ENCODE measurements at places on chromosomes 16 and 17.
A peak's percentile ranks its signal among the peaks of the same experiment; 100 is the strongest.

DNA sequence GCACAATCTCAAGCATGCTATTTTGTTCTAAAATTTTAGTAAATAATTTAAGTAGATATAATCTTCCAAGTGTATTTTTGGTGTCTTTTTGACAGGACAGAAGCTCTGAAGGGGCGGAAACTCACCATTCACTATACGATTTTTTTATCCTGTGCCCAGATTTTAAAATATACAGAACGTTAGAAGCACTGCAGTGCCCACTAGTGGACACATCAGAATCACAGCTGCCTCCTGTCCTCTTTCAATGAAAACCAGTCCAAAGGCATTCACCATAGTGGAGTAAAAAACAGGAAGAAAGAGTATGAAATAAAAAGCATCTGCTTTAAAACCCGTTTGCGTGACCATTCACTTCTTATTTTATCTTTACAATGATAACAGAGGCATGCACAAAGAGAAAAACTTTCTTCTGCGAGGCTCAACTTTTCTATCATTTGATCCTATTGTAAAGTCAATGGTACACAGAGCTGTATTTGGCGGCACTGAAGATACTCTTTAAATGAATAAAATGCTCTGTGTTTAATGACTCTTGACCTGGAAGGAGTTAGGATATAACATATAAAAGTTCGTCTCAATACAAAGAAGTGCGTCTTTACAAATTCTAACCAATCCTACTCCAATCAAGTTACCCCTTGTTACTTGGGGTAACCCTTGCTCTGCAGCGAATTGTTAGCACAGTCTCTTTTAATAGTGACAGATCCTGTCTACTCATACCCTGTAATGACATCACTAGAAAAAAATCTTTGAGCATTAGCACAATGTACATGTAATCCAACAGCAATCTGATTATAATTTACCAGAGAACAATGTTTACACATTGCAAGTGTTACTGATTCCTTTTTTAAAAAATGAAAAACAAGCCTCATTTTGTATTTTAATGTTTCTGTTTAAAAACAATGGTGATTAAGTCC, 339.8 kb upstream of the PSMD7 start:
- DNase-seq: peak; percentile 37

DNA sequence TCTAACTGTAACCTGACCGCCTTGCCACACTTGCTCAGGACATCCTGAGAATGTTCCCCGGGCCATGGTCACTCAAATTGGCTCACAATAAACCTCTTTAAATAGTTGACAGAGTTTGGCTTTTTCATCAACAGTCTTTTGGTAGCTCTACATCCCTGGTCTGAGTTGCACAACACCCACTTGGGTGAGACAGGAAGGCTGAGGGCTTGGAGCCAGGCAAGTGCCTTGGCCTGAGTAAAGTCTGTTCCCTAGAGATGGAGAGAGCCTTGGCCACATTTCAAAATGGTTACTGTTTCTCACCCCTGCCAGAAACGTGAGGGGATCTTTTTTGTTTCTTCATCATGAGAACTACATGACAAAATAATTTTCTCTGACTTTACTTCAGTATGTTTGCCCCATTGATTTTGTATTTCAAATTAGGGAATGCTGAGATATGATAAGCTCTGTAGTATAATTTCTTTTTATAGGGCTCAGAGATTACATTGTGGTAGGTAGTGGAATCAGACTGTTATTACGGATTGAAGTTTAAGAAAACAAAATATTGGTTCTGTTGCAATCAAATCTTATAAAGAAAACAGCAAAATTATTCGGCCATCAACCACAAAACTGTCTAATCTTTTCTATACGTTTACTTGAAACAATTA, 53.9 kb upstream of the NETO2 start:
- DNase-seq: no peak

DNA sequence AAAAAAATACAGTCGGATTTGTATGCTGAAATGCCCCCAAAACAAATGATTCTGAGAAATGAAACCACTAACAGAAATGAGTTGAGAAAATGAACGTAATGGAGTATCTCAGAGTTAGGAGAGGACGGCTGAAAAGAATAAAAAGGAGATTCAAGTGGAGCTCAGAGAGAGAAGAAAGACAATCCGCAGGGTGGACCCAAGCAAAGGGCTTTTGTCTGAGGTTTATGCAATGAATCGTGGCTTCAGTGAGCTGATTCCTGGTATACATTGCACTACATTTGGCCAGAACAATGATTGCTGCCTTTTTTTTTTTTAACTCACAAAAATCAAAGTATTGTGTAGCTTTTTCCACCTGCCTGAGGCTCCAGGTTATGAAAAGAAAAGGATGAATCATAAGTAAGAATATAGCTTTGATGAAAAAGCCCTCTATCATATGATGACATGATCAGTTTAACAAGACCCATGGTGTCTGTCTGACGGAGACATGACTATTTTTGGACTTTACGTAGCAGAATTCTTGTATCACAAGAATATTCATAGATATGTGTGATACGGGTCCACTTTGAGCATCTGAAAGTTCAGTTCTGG, 4.4 kb upstream of the MED9 start:
- no peak for DNase-seq

DNA sequence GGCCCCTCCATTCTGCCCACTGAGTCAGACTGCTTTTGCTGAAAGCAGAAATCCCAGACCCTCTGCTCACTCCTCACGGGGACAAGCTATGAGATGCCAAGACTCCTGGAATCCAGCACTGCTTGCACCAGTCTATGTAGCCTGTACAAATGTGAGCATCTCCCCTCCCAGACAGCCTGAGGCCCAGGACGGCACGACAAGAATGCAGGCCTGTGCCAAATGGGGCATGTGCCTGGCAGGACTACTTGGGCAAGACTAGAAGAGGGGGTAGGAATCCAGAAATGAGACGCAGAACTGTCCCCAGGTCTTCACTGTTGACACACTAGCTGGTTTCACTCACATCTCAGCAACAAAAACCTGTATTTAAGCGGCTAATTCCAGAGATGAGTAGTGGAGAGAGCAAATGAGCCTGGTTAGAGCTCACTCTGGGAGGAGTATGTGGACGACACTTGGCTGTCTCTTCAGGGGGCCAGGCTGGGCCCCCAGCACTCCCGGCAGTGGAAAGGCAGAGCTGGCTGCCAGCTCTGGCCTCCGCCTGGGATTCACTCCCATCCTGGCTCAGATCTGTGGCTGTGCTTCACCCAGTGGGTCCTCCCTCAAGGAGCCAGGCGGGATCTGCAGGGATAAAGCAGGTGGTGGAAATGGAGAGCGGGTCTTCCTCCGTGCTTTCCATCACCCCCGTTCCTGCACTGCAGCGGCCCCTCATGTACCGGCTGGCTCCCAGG, 2.9 kb upstream of the MYO1C start:
- DNase-seq: no peak

- no peak for DNase-seq
Measured at GRCh38 chr16:22642416-22643088, 131.9 kb downstream of the NPIPB5 start.

- no peak for DNase-seq
Measured at GRCh38 chr17:76437467-76438402, 15.2 kb downstream of the UBE2O start.

GRCh38 chr17:43713494-43714162, 45.0 kb downstream of the SOST start:
- DNase-seq: peak; percentile 42

GRCh38 chr17:31691251-31691905, 167.7 kb downstream of the COPRS start:
- no peak for DNase-seq

DNA sequence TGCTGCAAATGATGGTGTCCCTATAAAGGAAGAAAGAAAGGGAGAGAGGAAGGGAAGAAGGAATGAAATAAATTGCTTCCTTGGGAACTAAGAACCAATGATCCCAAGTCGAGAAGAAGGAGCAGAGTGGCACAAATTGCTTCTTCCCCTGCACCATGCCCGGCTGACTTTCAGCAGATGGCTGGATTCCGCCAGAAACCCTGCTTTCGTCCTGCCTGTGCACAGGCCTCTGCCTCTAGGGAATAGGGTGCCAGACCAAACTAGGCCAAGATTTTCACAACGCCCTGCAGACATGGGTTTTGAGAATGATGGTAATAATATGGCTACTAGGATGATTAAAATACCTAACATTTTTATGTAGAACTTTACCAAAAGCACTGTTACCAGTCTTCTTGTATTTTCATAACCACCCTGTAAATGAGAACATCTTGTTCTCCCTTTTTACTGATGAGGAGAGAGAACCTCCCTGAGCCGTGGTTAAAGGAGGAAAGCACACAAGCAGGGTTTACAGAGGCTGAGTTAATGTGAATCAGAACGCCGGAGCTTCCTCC, 122.1 kb upstream of the HSBP1 start:
- DNase-seq: no peak

DNA sequence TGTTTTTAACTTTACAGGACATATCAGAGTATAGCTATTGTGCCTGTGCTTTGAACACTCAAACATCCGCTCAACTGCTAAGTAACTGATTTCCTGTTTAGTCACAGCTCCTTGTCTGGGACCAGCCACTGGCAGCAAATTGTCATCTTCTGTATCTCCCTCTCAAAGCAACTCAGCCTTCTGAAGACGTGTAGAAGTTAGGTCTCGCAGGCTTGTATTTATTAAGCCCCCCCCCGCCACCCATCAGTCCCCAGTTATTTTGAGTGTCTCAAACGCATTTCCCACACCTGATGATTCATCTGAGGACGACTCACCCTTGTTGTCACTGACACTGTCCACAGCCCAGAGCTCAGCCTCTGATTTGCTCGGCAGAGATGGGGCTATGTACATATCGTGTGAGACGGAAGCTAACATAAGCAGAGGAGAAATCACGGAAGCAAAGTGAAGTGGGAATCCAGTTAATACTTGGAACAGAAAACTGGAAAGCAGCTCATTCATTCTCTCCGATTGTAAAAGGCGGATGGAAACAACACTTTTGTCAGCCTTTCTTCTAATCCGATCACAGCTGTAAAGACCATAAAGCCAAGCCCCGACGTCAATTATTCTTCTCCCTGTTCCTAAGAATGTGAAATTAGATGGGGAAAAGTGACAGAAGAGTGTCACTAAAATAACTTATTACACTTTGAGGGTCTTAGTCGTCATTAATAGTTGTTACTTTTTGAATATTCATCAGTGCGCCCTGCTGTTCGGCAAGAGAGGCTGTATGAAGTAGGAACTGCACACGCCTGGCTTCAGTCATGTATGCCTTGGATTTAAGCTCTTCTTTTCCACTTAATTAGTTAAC, 64.2 kb downstream of the PITPNC1 start:
- peak; percentile 98 for DNase-seq

GRCh38 chr17:64653325-64653984, 8.7 kb downstream of the SMURF2 start:
- DNase-seq: peak; percentile 62

- no peak for DNase-seq
Measured at GRCh38 chr16:65671071-65671470, 549.2 kb upstream of the CDH11 start.

DNA sequence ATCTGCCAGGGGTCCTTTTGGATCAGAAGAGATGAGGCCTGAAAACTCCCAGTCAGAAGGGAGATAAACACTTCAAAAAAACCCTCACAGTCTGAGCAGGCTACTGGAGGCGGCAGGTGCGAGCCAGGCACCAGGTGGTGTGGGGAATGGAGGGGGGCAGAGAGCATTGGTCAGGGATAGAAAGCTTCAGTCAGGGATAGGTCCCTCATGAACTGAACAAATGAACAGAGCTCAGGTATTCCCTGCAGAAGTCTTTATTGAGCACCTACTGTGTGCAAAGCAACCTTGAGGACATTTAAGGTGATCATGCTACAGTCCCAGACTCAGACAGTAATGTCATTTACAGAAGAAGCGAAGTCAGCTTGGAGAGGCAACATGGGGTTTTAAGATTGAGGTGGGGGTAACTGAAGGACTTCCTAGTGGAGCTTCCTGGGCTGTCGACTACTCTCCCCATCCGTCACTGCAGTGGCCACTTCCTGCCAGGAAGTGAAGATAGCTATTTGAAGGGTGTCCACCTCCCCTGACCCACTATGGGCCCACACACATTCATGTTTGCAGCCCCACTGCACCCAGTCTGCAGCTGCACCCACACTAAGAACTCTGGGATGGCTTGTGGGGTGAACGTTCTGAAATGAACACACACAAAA, 3.2 kb downstream of the KIFC3 start:
- DNase-seq: no peak

DNA sequence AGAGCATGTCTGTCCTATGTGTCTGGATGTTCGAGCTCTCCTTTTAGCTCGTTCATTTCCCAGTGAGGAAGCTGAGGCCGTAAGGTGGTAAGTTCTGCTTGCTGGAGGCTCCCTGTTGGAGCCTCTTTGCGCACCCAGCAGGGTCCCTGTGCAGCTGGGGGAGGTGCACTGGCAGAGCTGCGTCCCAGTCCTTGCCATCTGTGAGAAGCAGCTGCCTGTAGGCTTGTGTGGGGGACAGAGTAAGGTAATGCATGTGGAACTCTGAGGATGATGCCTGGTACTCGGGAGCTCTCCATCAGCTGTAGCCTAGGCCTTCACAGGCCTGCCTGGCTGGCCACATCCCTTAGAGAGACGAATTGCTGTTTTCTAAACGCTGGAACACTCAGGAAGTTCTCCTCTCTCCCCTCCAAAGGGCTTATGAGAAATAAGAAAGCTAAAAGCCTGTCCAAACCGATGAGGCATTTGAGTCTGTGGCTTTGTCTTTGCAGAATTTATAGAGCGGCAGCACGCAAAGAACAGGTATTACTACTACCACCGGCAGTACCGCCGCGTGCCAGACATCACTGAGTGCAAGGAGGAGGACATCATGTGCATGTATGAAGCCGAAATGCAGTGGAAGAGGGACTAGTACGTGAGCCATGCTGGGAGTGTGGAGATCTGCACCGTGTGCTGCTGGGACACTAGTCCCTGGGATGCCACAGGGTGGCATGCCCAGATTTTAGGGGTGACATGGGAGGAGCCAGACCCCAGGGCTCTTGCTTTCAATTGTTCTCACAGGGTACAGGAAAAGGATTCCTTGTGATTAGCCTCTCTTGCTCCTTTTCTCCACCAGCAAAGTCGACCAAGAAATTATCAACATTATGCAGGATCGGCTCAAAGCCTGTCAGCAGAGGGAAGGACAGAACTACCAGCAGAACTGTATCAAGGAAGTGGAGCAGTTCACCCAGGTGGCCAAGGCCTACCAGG, 1.6 kb downstream of the NDUFB10 start:
- DNase-seq: peak; percentile 58

DNA sequence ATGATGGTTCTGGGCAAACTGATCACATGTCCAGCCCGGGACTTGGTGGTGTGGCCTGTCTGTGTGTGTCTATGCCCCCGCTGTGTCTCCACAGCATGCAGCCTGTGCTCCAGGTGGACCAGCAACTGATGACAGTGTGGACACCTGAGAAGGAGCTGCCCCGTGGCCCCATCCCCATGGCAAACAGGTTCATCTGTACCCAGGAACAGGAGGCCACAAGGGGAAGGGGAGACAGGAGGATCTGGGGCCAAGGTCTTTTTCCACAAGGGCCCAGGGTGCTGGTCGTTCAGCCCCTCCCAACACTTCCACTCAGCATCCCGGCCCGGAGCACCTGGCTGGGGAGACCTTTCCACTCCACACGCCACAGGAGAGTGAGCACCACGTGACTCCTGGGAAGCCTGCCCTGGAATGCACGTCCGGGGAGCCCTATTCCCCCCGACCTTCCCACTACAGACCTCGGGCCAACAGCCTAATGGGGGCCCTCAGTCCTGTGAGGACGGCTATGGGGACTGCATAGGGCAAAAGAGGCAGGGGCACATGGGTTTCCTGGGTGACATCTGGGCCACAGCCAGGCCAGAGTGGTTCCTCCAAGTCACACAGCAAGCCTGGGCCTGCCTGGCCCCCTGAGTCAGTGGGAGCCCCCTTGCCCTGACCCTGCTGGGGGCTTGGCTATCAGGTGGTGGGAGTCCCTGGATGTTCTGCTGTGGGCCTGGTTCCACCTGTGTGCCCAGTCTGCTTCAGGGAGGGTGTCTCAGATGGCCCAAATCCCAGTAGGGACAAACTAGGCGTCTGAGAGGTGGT, 20.8 kb upstream of the NXPH3 start:
- DNase-seq: no peak

GRCh38 chr16:72228014-72228413, 56.1 kb upstream of the PMFBP1 start:
- no peak for DNase-seq

Measured in mesenchymal stem cell (in vitro differentiated cells and primary cell).